Activated CD4-positive, alpha-beta T cell treated with anti-CD3 and anti-CD28 coated beads, Interleukin-2, amount 10 ng/mL, durations not matched to agents 7 days and 5 days (primary cell): ENCODE measurements at places on chromosomes 13 and 19.

GRCh38 chr13:95948656-95949055 is 104.5 kb downstream of the UGGT2 start:
- DNase-seq = no peak

- DNase-seq = no peak
Measured at GRCh38 chr13:99257291-99257690, 888 bp downstream of the GPR18 start.

DNA sequence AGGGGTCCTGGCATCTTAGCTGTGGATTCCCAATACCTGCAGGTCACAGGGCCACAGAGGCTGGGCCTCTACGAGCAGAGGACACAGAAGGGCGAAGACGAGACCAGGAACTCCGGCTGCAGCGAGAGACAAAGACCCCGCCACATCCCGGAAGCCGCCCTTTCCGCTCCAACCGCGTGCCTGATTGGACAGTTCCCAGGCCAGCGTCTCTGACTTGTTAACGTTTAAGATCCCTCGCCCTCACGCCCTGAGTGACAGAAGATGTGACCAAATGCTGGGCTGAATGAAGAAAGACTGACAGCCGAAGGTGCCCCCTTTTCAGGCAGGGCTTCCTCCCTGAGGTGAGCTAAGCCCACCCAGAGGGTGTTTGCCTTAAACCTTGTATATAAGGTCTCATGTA is at the start of gene ZNF98:
ZNF98 (minus strand) TSS at position 136 of the 400 bp plus-strand sequence; CDS start at position 14, 122 bp downstream.
- no peak for DNase-seq

DNA sequence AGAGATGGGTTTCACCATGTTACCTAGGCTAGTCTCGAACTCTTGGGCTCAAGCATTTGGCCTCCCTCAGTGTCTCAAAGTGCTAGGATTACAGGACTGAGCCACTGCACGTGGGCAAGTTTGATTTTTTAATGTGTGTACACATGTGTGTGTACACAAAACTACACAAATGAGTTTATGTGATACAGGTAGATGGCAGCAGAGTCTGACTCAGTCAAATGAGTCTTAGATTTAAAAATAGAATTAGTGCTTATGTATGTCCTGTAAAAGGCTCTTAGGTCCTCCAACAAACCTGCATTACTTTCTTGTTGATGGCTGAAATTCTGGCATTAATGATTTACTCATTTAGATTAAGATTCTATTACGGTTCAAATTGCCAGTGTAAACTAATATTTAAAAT is 293.7 kb downstream of the PCDH17 start:
- no peak for DNase-seq

DNA sequence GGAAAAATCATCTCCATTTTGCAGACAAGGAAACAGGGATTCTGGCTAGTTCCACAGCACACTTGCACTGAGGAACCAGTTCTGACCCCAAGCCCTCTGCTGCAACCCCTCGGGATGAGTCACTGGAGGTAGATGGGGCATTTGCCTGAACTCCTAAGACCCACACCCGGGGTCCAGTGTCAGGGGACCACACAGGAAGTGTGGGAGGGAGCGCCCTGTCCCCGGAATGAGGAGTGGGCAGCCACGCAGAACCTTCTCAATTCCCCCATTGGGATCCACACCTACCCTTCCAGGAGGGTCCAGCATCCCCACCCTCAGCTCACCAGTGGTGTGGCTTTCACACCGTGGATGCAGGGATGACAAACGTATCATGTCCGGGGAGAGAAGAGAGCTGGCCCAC is 62.7 kb downstream of the TSHZ3 start:
- no peak for DNase-seq

DNA sequence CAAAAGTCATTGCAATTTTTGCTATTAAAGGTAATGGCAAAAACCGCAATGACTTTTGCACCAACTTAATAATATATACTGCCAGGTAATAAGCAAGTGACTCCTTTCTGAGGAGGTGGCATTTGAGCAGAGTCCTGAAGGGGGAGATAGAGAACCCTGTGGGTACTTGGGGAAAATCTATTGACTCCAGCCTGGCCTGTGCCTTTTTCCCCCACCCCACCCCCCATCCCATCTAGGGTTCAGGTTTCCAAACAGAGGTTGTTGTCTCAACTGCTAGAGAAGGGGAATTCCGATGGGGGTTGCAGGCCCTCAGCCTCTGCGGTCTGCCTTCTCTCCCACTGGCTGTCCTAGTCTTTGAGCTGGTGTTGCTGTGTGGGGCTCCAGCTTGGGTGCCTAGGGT is 11.5 kb downstream of the S1PR2 start:
- peak; percentile 33 for DNase-seq

GRCh38 chr13:23990455-23990854 is 93.2 kb upstream of the C1QTNF9B start:
- DNase-seq = no peak

GRCh38 chr19:13153569-13154240 is 3.5 kb downstream of the IER2 start:
- DNase-seq = no peak

GRCh38 chr13:84683448-84683847 is 801.2 kb upstream of the SLITRK1 start:
- DNase-seq = no peak

DNA sequence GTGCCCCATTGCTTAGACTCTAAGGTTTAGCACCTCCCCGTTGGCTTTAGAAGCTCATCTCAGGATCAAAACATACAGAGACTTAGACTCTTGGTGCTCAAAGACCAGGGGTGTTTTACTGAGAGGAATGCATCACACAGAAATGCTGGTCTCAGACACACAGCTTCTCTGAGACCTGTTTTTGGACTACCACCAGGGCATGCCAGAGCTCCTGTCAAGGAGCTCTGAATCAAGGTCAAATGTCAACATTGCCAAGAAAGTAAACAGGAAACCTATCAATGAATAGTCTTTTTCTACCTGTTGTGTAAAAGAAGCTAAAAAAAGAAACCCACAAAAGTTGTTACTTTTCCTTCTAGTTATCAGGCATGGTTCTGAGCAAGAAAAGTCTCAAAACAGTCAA is 149.2 kb downstream of the COL4A1 start:
- no peak for DNase-seq

GRCh38 chr13:110001670-110002275 is 215.4 kb upstream of the IRS2 start:
- DNase-seq = no peak

DNA sequence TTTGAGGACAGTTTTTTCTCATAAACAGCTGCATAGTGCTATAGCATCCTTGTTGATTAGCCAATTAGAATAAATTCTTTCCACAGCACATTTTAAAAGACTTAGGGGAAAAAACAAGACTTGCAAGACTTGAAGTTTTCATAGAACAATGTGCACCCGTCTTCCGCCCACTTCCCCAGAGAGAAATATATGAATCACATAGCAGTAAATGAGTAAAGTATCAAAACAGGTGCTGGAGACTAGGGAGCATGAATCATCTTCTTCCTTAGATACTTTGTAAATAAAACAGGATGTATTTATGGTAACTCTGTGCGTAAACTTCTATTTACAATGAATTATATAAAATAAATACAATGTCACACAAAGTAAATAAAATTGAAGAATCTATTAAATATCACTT is 75.1 kb downstream of the COL4A2 start:
- no peak for DNase-seq

- DNase-seq = no peak
Measured at GRCh38 chr19:31597616-31598015, 248.4 kb upstream of the TSHZ3 start.

DNA sequence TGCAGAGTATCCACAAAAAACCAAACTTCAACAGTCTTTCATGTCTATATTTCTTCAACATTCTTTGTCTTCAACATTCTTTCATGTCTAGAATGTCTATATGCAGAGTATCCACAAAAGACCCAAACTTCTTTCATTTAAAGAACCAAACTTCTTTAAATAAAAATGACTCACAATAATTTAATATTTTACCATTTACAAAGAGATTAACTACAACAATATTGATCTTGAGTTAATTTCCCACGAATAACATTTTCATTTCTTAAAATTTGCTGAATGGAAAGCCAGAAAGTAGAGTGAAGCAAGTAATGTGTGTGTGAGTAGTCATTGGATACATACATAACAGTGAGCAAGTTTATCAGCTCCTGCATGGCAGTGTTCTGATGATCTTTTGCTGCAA is 1069.7 kb downstream of the EFNB2 start:
- DNase-seq = no peak

GRCh38 chr13:94968757-94969086 is 256.4 kb upstream of the SOX21 start:
- no peak for DNase-seq

DNA sequence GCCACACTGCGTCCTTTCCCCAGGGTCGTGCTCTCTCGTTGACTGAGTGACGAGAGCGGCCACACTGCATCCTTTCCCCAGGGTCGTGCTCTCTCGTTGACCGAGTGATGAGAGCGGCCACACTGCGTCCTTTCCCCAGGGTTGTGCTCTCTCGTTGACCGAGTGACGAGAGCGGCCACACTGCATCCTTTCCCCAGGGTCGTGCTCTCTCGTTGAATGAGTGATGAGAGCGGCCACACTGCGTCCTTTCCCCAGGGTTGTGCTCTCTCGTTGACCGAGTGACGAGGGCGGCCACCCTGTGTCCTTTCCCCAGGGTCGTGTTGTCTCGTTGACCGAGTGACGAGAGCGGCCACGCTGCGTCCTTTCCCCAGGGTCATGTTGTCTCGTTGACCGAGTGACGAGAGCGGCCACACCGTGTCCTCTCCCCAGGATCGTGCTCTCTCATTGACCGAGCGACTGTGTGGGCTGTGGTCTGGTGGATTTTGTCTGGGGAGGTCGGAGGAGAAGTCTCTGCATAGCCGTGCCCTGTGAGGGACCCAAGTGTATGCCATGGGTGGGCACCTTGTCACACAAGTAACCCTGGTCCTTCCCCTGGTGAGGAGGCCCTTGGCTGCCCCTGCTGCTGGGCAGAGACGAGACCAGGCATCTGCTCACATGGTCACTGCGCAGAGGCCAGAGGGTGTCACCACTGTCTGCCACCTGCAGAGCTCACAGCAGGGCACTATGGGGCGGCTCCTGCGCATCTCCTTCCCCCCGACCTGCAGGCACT is 107.7 kb downstream of the KDM4B start:
- no peak for DNase-seq

DNA sequence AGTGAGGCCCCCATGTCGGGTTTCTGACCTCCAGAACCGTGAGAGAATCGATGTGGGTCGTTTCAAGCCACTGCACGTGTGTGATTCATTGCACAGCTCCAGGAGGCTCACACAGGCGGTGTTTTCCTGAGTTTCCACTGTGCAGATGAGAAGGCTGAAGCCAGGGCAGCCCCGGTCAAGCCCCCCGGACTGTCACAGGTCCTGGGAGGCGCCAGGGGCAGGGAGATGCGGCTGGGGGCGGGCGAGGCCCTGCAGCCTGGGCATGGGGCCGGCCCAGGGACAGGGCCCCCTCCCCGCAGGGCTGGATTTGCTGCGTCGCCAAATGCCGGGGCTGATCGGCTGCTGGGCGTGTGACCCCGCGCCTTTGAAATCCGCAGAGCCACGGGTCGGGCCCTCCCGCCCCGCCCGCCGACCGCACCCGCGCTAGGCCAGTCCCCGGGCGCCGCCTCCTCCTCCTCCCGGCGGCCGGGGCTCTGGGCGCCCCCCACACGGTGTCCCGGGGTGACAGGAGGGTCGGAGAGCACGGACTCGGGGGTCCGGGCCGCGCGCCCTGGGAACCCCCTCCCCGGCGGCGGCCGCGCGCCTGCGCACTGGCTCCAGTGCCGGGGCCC is 9.9 kb upstream of the MKNK2 start:
- no peak for DNase-seq

DNA sequence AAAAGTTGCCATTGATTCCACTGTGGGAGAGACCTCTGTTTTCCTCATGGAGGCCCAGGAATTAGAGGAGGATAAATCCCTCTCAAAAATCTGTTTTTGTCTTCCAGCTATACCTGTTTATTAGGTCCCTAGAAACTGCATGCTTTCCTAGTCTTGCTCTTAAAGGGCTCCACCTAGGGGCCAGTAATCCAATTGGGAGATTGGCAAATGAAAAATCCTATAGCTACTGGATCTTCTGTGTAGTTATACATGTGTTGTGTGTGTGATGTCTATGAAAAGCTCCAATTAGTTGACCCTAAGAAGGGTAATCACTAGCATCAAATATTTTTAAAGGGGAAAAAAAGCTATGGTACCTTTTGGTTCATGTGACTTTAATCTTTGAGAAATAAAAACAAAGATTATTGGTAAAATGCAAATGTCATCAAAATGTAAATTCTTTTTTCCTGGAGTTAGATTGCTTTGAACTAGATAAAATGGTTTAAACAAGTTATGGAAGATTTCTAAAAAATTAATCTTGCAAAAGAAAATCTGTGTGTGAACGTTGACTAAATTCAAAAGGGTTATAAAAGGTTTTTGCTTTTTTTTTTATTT is 63.4 kb upstream of the C1QTNF9B start:
- DNase-seq = peak; percentile 34

DNA sequence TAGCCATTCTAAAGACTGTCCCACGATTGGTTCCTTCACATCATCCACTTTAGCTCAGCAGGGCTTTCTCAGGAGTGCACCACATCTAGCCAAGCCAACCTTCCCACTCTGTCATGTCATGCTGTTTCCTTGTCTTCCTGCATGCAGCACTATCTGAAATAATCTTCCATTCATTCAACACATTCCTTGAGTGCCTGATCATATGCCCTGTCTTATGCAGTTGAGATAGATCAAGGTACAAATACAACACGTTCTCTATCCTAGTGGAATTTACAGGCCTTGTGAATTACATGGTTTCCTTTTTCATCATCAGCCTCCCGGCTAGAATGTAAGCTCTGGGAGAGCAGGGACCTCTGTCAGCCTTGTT is 6.8 kb upstream of the MRPS31 start:
- DNase-seq = no peak

DNA sequence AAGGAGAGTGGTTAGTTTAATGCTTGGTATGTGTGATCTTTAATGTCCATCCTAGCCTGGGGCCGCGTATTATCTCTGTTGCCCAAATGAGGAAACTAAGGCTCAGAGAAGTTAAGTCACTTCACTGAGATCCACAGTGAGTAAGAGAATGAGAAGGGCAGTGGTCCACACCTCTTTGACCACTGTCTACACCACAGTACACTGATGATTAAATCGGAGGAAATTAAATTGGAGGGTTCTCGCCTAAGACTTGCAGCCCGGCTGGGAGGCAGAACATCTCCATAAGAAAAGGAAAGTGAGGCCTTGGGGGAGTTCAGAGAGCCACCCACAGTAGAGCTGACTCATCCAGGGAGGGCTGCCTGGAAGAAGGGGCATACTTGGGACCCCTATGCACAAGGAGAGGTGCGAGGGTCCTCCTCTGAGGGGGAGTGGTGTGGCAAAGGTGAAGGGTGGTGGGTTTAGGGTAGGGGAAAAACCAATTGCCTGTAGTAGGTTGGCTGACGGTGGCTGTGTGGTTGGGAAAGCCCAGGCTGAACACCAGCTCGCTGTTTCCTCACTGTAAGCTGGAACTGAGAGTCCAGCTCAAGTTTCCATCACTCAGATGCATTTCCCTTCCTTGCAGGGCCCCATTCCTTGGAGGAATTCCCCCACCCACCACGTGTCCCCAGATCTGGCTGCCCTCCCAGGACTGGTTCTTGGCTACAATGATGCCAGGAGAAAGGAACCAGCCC is 15.0 kb upstream of the DHRS12 start:
- DNase-seq = no peak
